ENCODE measurements at places on chromosomes 1 and 21.

DNA sequence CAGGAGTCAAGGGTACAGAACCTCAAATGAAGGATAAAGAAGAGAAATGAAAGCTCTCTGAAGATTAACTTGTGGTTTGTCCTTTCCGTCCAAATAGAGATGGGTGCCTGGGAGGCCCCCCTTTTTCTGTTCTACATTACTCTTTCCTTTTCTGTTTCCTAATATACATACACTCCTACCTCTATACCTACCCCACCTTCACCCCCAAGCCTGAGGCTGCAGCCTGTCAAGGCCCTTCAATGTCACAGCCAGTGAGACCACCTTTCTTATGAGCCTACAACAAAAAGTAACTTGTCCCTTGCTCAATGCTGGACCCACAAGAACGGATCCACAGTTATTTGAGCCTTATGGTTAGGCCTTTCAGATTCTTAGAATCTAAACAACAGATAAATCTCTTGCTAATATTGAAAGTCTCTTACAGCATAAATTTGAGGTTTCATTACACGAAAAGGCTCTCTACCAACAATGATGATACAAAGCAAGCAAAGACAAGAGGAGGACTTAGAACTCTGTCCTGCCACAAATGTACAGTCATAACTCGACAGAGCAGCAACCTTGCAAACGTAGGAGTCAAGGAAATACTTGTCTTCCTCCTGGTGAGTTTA lies 4.1 kb upstream of the TRAF3IP3 start:
- no peak for DNase-seq

DNA sequence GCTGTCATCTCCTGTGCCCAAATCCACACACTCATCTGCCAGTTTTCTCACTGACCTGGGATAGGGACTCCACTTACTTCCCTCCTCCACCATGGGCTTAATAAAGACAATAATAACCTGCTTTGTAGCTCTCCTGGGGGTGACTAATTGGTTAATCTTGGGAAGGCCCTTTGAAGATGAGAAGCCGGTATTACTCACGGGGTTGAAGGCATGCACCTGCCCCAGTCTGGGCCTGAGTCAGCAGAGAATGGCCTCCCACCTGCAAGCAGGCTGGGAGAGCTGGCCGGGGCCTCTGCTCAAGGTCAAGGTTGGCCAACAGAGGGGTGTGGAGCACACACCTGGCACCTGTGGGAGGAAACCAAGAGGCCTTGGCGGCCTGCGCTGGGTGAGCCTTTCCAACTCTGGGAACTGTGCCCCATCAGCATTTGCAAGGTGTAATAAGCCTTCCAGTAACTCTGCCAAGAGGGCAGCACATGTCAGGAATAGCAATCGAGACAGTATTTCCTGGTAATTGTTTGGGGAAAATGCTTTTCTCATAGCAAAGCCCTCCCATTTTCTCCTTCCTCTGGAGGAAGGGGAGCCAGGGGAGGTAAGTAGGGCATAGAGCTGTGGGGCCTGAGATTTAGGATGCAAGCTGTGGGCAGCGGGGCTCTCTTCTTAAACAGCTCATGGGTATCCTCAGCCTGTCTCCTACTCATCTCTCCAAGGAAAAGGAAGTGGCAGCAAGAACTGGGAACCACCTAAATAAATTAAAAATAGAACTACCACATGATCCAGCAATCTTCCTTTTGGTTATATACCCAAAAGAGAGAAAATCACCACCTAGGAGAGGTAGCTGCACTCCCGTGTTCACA lies 49.0 kb downstream of the TOMM20 start:
- no peak for DNase-seq

GRCh38 chr21:42460391-42461184 lies 35.4 kb downstream of the RSPH1 start:
- peak; percentile 83 for DNase-seq

GRCh38 chr21:38637161-38637560 lies 138.9 kb upstream of the ERG start:
- no peak for DNase-seq

DNA sequence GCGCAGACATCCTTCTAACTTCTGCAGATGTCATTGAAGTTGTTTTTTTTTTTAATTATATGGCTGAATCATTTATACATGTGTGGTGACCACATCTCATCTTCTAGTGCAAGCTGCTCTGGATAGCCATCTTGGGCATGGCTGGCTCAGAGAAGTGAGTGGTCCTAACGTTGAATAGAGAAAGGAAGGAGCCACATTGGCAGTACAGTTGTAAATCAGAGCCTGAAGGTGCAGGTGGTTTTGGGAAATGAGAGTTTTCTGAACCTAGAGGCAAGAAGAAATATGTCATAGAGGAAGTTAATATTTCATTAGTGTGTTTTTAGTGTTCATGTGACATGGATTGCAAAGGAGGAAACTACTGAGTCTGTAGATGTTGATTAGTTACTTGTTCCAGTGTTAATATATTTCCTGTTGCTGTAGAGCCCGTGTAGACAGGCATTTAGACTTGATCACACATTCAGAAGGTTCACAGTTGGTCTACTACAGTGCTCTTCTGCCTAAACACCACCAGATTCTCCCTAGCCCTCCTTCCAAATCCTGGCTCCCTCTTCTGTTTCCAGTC lies 163.7 kb downstream of the ROR1 start:
- no peak for DNase-seq

DNA sequence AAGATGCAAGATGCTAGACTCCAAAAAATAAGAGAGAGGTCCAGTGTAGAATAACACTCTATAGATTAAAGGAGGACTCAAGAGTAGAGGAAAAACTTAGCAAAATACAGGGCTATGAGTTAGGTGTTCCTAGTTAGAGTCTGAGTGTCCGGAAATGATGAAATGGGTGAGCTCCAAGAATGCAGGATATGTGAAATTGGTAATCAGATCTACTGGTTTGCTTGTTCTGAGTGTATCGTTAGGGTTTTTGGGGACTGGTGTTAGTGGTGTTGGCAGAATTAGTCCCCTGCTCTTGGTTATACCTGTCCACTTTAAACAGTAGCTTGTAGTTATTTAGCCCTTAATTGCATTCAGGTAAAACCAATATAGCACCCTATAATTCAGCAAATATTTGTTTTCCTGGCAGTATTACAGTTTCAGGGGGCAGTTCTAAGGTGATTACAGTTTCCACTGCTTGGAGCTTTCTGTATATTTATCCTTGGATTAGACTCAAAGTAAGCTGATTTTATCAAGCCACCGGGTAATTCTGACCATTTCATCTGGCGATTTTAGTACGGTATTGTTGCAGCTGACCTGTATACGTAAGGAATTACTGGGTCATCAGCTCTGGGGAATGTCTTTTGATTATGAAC lies 332.7 kb downstream of the CHRM3 start:
- DNase-seq = no peak

DNA sequence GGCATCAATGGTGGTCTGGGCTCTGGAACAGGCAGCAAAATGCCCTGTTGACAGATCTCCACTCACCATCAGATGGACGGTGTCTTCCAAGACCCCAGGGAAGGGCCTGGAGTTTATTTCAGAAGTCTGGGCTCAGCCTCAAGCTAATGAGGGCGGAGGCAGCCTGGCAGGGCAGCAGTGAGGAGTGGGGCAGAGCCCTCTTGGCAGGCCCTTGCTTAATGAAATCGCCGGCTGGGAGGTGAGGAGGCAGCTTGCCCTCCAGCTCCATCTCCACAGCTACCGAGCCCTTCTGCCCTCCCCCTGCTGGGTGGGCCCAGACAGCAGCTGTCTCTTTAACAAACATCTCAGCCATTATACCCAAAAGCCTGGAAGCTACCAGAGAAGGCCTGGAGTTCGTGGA lies 22.0 kb upstream of the GRIK3 start:
- peak; percentile 37 for DNase-seq

DNA sequence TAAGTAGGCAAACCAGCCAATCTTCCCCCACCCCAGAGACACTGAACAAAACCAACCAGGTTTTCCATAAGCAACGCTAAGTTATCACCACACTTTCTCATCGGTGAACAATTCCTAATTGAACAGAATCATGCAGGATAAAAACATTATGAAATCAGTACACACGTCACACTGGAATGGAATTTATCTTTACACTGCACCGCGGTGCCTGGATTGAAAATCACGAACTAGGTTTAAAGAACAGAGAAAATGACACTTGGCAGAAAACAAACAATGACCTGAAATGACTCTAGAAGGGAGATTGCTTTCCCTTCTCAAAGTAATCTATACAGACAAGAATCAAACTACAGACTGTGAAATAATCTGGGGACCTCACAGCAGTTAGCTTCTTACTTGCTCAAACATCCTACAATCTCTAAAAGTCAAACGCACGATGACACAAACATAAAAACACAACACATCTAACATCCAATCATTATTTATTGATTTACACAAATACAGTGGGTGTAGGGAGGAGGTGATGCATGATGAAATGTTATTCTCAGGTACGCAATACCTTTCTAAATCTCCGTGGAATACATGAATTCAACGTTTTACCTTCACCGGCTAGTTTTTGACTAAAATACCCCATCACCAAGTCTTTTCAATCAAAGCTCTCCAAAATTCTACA lies 1.9 kb downstream of the EIF4G3 start:
- DNase-seq = no peak

GRCh38 chr1:118113261-118113660 lies 71.8 kb downstream of the SPAG17 start:
- no peak for DNase-seq

DNA sequence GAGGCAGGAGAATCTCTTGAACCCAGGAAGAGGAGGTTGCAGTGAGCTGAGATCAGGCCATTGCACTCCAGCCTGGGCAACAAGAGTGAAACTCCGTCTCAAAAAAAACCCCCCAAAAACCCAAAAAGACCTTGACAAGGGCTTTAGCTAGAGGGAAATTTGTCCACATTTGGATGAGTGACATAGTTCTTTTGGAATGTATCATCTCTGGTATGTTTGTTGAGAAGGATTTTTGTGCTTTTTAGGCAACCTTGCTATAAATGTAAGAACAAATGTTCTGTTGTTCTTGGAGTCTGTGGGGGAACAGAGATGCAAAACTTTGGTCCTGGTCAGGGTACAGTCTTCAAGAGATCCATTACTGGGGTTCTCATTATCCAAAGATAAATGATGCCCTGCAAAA lies 28.9 kb downstream of the INAVA start:
- DNase-seq = no peak

DNA sequence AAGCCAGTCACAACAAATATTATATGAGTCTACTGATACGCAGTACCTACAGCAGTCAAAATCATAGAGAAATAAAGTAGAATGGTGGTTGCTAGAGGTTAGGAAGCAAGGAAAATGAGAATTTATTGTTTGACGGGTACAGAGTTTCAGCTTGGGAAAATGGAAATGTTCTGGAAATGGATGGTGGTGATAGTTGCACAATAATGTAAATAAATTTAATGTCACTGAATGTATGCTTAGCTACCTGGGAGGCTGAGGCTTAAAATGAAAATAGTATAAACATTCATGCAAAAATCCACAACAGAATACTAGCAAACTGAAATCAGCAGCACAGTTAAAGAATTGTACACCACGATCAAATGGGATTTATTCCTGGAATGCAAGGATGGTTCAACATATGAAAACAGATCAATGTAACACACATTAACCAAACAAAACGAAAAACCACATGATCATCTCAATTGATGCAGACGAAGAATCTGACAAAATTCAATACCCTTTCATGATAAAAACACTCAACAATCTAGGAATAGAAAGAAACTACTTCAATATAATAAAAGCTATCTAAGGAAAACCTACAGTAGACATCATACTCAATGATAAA lies 10.7 kb downstream of the TUT4 start:
- DNase-seq = no peak

DNA sequence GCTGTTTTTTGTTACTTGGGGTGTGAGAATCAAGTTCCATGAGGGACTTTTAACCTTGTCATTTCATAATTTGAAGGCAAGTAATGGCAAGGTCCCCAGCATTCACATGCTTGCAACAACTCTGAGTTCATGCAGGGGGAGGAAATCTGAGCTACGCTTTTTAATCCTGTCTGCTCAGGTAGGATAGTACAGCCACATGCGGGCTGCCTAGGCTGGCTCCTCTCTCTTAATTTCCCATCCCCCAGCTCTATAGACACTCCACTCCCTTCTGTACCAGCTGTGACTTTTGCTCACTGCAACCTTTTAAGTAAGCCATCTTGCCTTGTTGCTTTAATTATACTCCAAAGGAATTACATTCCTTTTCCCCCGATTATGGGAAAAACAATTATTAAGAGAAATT lies 30.1 kb downstream of the PTGFR start:
- DNase-seq = no peak

Data from NCI-H1417 treated with DMSO at 0.1 percent for 48 hours (cell line).